Activated CD4-positive, alpha-beta T cell treated with anti-CD3 and anti-CD28 coated beads, Interleukin-2, amount 10 ng/mL, durations not matched to agents 24 days and 14 days (primary cell): ENCODE measurements at places on chromosomes 6 and 20. TPM values are rescaled to one million over a fixed set of nuclear protein-coding genes. Genes with fewer than 3 reads are reported as not detected.
A peak's percentile ranks its signal among the peaks of the same experiment; 100 is the strongest.

GRCh38 chr6:31882344-31882743 is 3.5 kb upstream of the SLC44A4 start:
- no peaks in the 10 kb centered on the region for H3K27me3 ChIP-seq
- DNase-seq, result no peak
- H3K4me3 ChIP-seq, result no peak overlapping the region
- no peak overlapping the region for H3K27ac ChIP-seq
- H3K36me3 ChIP-seq, result peaks cover 45% of the 10 kb centered on the region
- no peaks in the 10 kb centered on the region for H3K4me1 ChIP-seq

Gene LGSN
- total RNA-seq, result not detected in 2 replicates

DNA sequence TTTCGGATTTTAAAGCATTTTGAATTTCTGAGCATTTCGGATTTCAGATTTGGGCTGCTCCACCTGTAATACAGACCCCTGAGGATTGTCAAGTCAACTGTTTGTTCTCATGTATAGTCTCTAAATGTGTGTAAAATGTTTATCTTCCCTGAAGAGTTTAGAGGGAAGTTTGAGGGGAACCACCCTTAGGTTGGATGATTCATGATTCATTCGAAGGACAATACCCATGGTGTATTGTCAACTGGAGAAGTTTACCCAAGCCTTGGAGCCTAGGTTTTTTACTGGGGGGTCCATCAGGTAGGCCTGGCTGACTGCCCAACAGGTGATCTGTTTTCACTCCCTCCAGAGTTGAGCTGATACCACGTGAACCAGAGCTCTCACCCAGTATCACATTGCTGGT is 18.9 kb downstream of the GSTA4 start:
- DNase-seq, result no peak
- peak overlapping the region; percentile 91 for H3K27ac ChIP-seq
- peaks cover 36% of the 10 kb centered on the region for H3K4me1 ChIP-seq
- H3K36me3 ChIP-seq, result peaks cover 22% of the 10 kb centered on the region
- peak overlapping the region; percentile 60 for H3K4me3 ChIP-seq

- H3K4me1 ChIP-seq, result peaks cover 13% of the 10 kb centered on the region
- no peak overlapping the region for H3K27ac ChIP-seq
- H3K36me3 ChIP-seq, result no peaks in the 10 kb centered on the region
- DNase-seq, result no peak
- H3K27me3 ChIP-seq, result no peaks in the 10 kb centered on the region
Measured at GRCh38 chr20:1312904-1313235, 16.1 kb downstream of the SDCBP2 start.

Gene CNBD2
- total RNA-seq, result 3.1 and 3.8 TPM in 2 replicates

Gene GCLC
- total RNA-seq, result 21.3 and 25.0 TPM in 2 replicates

DNA sequence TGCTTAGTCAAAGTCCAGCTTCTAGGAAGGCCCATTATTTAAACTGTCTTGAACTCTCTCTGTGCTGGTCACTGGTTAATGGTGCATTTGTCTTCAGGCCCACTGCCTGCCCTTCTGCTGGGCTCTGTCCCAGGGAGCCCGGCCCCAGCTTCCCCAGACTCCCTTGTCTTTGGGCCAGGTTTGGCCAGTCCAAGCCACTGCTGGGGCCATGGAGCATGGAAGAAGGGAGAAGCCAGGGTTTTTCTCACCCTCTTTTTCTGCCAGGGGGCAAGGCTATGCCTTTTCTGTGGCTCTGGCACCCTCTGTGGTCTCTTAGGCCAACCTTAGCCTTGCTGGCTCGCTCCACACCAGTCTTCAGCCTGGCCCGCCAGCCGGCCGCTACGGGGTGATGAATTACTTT is 390.0 kb upstream of the SULF2 start:
- DNase-seq, result no peak
- no peaks in the 10 kb centered on the region for H3K36me3 ChIP-seq
- H3K27ac ChIP-seq, result no peak overlapping the region
- H3K27me3 ChIP-seq, result peaks cover 2% of the 10 kb centered on the region
- H3K4me1 ChIP-seq, result no peaks in the 10 kb centered on the region
- H3K4me3 ChIP-seq, result no peak overlapping the region

Gene OR2J3
- not detected in 2 replicates for total RNA-seq

GRCh38 chr6:153959276-153959675 is 79.8 kb upstream of the OPRM1 start:
- H3K4me1 ChIP-seq, result no peaks in the 10 kb centered on the region
- no peak overlapping the region for H3K4me3 ChIP-seq
- DNase-seq, result no peak
- no peaks in the 10 kb centered on the region for H3K36me3 ChIP-seq

Gene PRND
- total RNA-seq, result not detected in 2 replicates

DNA sequence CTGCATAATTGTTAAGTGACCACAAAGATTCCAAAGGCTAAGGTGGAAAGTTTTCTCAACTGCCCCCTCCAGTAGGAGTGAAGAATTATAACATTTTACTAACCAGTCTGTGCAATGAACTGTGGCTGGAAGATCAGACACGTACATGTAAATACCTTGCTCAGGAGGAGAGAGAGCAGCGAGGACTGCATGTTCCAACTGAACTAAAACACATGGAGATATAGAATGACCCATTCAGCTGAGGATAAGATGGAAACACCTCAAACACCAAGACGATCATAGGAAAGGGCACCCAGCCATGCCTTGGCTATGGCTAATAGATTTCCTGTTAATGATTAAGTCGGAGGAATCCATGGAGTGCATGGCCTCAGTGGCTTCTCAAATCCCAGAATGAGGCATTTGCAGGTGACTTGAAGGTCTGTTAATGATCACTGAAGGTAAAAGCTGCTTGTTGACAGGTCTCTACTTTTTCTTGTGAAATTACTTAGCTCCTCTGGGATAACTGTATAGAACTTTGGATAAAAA is 875.6 kb downstream of the TFAP2A start:
- H3K4me3 ChIP-seq, result no peak overlapping the region
- H3K27ac ChIP-seq, result no peak overlapping the region
- H3K4me1 ChIP-seq, result no peaks in the 10 kb centered on the region
- DNase-seq, result no peak
- no peaks in the 10 kb centered on the region for H3K27me3 ChIP-seq

Gene ANKRD66
- total RNA-seq, result not detected in 2 replicates

Gene FAM83C
- not detected in 2 replicates for total RNA-seq

DNA sequence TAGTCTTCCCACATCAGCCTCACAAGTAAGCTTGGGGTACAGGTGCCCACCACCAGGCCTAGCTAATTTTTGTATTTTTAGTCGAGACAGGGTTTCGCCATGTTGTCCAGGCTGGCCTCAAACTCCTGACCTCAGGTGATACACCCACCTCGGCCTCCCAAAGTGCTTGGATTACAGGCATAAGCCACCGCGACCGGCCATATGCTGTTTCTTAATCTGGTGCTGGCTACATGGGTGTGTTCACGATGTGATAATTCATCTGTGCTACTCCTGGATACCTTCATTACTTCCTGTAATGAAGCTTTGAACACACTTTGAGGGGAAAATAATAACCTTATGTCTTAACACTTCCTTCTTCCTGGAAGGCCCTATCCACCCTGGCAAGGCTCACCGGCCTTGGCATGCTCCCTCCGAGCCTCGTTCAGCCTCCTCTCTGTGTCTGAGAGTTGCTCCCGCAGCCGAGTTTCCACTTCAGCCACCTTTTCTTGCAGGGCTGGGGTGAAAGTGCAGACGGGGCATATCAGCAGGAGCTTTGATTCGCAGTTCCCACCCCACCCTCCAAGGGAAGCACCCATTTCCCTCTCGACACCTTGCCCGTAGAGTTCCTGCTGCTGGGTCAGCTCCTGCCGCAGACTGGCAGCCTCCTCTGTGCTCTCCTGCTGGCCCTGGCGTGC is 5.6 kb upstream of the PSORS1C2 start:
- no peak overlapping the region for H3K27ac ChIP-seq
- peaks cover 2% of the 10 kb centered on the region for H3K4me1 ChIP-seq
- no peak overlapping the region for H3K4me3 ChIP-seq
- no peak for DNase-seq
- H3K27me3 ChIP-seq, result no peaks in the 10 kb centered on the region

GRCh38 chr20:40882152-40882551 is 146.5 kb upstream of the TOP1 start:
- no peak overlapping the region for H3K27ac ChIP-seq
- DNase-seq, result peak; percentile 67
- peaks cover 3% of the 10 kb centered on the region for H3K27me3 ChIP-seq
- H3K4me3 ChIP-seq, result peak overlapping the region; percentile 46
- no peaks in the 10 kb centered on the region for H3K36me3 ChIP-seq

- peaks cover 37% of the 10 kb centered on the region for H3K4me1 ChIP-seq
- H3K36me3 ChIP-seq, result peaks cover 22% of the 10 kb centered on the region
Measured at GRCh38 chr6:107813555-107814194, 10.4 kb downstream of the SCML4 start.

- peak within 1 kb of the TSS; percentile 94 for H3K4me3 ChIP-seq
- peaks cover 41% of the 10 kb centered on the region for H3K36me3 ChIP-seq
- peaks cover 36% of the 10 kb centered on the region for H3K4me1 ChIP-seq
- peak; percentile 97 for DNase-seq
- H3K27ac ChIP-seq, result peak within 1 kb of the TSS; percentile 94
Measured at GRCh38 chr6:43181942-43182860, at the start of gene CUL9. Gene CUL9 (plus strand): TSS chr6:43182196. CDS start chr6:43184311, 2,115 bp downstream.

GRCh38 chr20:38723017-38723847 is 1.1 kb upstream of the SLC32A1 start:
- peaks cover 15% of the 10 kb centered on the region for H3K36me3 ChIP-seq
- H3K4me1 ChIP-seq, result peaks cover 35% of the 10 kb centered on the region
- DNase-seq, result peak; percentile 64
- peaks cover 86% of the 10 kb centered on the region for H3K27me3 ChIP-seq

Gene PLA2G7
- not detected in 2 replicates for total RNA-seq

DNA sequence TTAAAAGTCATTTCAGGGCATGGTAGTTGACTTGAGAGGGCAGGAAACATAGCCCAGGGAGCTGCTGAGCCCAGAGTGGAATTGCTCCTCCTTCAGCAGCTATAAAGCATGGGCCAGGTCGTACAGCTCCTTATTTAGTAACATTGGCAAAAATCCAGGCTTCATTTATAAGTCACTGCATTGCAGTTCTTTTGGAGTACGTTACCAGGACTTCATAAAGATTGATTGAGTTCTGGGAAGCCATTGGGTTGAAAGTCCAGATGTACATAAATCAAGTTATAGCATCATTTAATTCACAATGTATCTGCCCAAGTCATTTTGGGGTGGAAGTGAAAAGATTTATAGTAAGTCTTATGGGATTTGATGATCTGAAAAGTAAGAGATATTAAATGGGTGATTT is 53.0 kb upstream of the ANKEF1 start:
- peaks cover 5% of the 10 kb centered on the region for H3K4me1 ChIP-seq
- H3K27me3 ChIP-seq, result peaks cover under 1% of the 10 kb centered on the region
- H3K27ac ChIP-seq, result no peak overlapping the region
- H3K4me3 ChIP-seq, result no peak overlapping the region
- no peaks in the 10 kb centered on the region for H3K36me3 ChIP-seq
- DNase-seq, result no peak
